ENCODE measurements at places on chromosomes 12 and 14.

- no peak for DNase-seq
Observed at GRCh38 chr12:106729611-106730010, 44.9 kb upstream of the RIC8B start.

GRCh38 chr12:25301798-25302197 lies 51.1 kb upstream of the KRAS start:
- DNase-seq, result no peak

- no peak for DNase-seq
Observed at GRCh38 chr12:79408689-79409088, 282.1 kb downstream of the PAWR start.

DNA sequence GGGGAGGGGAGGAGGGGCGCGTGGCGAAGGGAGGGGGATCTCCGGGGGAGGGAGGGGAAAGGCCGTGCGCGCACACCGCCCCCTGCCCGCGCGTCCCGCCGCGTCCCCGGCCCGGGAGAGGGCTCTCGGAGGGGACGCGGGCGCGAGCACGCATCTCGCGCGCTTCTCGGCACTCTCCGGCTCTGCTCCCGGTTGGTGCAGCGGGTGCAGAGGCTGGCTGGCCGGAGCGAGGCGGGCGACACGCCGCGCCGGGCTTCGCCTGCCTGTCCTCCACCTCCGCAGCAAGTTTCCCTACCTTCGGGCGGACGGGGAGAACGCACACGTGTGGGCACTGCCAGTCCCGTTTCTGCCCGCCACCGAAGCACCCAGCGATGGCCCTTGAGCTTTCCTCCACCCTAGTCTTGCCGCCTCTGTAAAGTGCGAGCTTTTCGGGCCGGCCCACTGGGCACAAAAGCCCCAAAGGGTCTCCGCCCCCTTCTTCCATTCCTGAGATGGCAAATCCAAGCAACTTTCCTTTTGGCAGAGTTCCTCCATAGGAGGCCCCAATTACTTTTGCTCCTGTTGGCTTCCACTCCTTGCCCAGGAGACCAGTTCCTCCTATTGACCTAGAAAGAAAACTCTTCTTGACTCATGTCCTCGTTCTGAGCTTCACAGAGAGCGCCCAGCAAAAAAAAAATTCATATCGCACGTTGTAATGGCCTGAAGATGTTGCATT lies 363 bp upstream of the CSAD start:
- peak; percentile 61 for DNase-seq

GRCh38 chr12:51374361-51374760 lies 16.8 kb downstream of the GALNT6 start:
- no peak for DNase-seq

DNA sequence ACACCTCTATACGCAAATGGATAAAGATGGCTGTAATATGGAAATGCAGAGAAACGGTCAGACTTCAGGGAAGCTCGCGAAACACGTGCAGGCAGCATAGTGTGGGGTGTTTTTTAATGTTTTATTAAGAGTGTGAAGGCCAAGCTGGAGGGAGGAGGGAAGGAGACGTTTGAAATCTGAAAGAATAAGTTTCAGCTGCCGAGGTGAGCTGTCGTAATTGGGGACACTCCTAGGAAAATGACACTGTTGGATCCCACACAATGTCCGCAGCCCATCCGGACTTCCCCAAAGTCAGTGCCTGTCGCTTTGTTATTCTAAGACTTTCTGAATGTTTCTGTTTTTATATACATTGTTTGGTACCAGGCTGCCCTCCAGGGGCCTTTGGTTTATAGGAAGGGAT lies 8.3 kb downstream of the FZD10 start:
- DNase-seq, result no peak

DNA sequence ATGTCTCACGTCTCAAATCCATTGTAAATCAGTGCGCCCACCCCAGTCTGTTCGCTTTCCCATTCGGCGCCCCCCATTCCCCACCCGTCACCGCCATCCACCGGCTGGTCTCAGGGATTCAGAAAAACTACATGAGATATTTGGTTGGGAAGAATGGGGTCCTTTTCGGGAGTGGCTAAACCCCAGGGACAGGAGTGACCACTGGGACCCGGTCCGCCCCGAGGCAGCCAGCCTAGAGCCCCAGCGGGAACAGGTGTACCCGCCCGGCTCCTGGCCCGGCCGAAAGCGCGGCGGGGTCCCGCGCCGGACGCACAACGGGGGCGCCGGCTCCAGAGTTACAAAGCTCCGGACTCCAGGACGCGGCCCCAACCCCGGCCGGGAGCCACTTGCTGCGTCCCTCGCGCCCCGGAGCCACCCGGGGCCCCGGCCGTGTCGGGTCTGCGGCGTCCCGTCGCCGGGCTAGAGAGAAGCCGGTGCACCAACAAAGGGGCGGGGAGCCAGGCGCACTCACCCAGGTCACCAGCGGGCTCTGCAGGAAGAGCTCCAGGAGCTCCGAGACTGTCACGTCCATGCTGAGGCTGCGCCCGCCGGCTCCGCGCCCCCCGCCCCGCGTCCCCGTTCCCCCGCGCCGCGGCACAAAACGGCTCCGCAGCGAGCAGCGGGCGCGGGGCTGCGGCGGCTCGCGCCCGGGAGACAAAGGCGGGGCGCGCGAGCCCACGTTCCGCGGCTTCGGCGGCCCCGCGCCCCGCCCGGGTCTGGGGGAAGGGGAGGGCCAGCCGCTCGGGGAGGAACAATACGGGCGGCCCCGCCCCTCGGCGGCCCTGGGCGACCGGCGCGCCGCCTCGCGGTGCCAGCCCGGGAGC lies at the start of gene CCDC88C:
TSS of gene CCDC88C (minus strand) at position 701 of the 863 bp plus-strand sequence. CDS start at position 571, 130 bp downstream.
- peak; percentile 61 for DNase-seq

GRCh38 chr12:104687823-104688573 lies 231.2 kb downstream of the CHST11 start:
- no peak for DNase-seq

GRCh38 chr14:70425354-70425753 lies 8.5 kb upstream of the SYNJ2BP start:
- DNase-seq, result no peak

DNA sequence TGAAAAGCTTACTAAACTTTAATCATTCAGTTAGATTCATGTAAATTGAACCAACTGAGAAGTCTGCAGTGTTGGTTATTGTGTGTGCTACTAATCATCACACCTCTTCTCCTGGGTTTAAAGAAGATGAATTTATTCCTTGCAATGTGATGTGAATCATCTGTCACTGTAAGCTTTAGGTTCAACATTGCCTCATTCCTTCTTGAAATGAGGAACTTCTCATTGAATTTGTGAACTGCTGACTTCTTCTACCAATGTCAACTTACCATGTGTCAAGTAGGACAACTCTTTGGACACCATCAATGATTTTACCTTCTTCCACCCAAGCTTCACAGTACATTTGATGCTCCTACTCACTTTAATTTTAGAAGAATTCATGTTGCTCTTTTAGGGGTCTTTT lies 17.4 kb upstream of the PRB2 start:
- no peak for DNase-seq

- no peak for DNase-seq
Observed at GRCh38 chr14:61698206-61698980, 3.1 kb downstream of the HIF1A start.

GRCh38 chr12:55829967-55830600 lies 697 bp upstream of the DNAJC14 start:
- no peak for DNase-seq

DNA sequence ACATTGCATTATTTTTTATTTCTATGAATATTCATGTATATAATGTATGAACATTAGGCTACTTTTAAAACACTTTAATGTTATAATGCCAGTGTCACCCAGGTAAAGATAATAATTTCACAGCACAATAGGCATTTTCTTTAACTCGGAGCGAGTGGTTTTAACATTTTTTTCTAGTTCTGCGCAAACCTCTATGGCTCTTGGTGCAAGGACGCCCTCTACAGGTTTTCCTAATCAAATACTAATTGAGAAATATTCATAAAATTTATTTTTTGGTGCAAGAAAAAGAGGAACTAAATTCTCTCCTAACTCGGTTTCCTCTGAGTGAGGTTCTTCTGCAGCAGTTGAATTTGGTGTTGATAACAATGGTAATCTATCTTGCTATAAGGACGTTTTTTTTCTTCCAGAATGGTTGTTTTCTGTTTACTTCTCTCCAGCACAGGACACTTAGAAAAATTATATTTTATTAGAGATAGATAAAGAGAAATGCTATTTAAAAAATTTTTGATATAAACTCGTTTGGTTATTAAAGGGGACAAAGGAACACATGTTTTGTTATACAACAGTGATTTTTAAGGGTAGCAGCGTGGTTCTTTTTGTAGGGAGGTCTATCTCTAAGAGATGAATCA lies 2.4 kb upstream of the WIF1 start:
- no peak for DNase-seq
